HCT116 (cell line): ENCODE measurements at places on chromosomes 3 and 15. TPM values are rescaled to one million over a fixed set of nuclear protein-coding genes. Genes with fewer than 3 reads are reported as not detected.

DNA sequence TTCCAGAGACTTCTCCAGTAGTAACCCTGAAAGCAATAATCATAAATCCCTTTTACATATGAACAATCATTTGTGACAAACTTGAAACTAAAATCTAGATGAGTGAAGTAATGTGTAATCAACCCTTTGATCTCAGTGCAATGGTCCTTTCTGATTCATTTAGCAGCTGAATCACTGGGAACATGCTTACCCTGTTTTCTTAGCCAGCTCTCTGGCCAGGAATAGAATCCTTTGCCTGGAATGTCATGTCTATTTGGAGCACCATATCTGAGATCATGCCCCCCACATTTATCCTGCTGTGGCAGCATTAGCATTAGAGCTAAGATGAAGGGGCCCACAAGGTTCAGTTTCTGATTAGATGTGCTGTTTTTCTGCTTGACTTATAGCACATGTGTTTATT, 309.8 kb downstream of the OXSM start:
- DNase-seq: no peak

- DNase-seq: no peak
These were observed 163.2 kb downstream of the NSUN3 start for GRCh38 chr3:94226078-94226477.

GRCh38 chr15:29669823-29670222, 152.4 kb downstream of the TJP1 start:
- DNase-seq: no peak

GRCh38 chr15:40110866-40111550, 2.3 kb upstream of the BMF start:
- no peak for DNase-seq

- no peak for DNase-seq
These were observed 317.5 kb upstream of the IGF1R start for GRCh38 chr15:98330692-98331435.

Gene PDE8A
- 37.8 TPM for total RNA-seq

Gene AP3B2
- 0.07 TPM for total RNA-seq

GRCh38 chr3:149296972-149297371, 36.5 kb downstream of the TM4SF18 start:
- no peak for DNase-seq

Gene LMAN1L
- 0.17 TPM for total RNA-seq

Gene CHST14
- 12.7 TPM for total RNA-seq

DNA sequence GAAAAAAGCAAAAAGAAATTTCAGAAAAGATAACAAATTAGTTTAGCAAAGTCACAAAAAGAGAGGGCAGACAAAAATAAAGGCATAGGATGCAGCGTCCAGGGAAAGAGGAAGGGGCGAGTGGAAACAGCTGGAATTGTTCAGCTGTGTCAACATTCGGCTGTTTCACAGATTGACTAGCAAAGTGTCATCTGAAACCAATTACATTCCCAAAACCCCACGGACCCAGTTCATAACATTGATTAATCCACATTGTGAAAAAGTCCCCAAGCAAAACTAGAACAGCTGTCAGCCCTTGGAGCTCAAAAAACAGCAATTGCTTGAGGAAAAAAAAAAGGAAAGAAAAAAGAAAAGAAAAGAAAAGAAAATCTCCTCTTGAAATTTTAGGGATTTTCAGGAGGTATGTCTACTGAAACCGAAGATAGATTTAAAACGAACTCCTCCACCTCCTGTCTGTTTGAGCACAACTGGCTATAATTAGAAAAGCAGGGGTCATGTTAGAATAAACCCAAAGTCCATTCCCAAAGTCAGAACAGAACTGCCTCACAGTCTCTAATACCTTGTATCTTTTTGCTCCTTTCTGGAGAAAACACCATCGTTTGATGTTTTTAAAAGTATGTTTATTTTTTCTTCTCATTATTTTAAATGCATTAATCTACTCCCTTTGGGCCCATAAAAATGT, 159.6 kb downstream of the RORA start:
- no peak for DNase-seq

Gene MYZAP
- 5.8 TPM for total RNA-seq

GRCh38 chr3:58556761-58557221, 19.8 kb upstream of the ACOX2 start:
- no peak for DNase-seq

GRCh38 chr3:2098398-2099027, at the start of gene CNTN4:
TSS of gene CNTN4 (plus strand) at chr3:2098866.
- DNase-seq: no peak

Gene ZNF592
- 26.4 TPM for total RNA-seq

GRCh38 chr15:90047956-90048575, 46.9 kb downstream of the ZNF710 start:
- no peak for DNase-seq

GRCh38 chr15:68385240-68385561, 46.8 kb downstream of the ITGA11 start:
- DNase-seq: no peak

DNA sequence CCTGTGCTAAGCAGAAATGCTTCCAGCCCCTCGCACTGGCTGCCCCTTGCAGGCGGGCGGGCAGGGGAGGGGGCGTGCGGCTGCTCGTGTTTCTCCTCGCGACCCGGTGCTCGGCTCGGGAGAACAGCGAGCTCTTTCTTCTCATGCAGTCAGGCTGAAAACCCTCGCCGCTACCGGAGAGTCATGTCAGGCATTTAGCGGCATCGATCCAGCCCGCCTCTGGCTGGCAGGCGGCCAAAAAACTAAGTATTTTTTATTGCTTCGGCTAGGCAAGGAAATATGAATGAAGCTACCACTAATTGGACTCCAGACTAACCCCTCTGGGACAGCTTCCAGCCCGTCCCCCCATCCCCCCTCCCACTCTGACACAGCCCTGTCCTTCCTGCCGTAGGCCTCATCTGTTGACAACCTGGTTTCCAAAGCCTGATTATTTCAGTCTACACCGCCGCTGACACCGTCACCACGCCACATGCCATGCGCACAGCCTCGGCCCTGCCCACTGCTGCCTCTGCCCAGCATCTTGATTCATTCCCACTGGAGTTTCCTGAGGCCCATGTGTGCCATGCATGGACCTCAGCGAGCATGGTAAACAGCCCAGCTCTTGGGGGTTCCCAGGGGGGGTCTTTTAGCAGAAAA, 35.3 kb downstream of the TLE3 start:
- no peak for DNase-seq

DNA sequence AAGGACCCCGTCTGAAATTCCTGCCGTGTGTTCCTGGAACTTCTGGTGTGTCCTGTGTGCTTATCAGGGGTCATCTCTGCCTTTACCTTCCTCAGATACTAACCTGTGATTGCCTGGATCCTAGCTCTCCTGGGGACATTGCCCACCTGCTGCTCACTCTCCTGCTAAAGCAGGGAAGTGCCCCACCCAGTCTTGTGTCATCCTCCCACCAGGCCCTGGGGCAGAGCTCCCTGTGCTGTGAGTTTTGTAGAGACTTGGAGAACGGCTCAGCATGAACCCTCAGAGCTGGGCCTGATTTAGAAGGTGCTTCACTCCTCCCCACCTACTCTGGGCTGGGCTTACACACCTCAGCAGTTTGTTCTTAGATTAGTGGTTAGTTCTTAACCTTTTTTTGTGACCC, 3.8 kb upstream of the TMEM44 start:
- DNase-seq: no peak

- DNase-seq: no peak
These were observed 1.1 kb upstream of the WWTR1 start for GRCh38 chr3:149658744-149659497.

Gene GOLGA6L4
- 3.2 TPM for total RNA-seq

GRCh38 chr3:24829011-24829581, 334.4 kb upstream of the THRB start:
- DNase-seq: no peak

DNA sequence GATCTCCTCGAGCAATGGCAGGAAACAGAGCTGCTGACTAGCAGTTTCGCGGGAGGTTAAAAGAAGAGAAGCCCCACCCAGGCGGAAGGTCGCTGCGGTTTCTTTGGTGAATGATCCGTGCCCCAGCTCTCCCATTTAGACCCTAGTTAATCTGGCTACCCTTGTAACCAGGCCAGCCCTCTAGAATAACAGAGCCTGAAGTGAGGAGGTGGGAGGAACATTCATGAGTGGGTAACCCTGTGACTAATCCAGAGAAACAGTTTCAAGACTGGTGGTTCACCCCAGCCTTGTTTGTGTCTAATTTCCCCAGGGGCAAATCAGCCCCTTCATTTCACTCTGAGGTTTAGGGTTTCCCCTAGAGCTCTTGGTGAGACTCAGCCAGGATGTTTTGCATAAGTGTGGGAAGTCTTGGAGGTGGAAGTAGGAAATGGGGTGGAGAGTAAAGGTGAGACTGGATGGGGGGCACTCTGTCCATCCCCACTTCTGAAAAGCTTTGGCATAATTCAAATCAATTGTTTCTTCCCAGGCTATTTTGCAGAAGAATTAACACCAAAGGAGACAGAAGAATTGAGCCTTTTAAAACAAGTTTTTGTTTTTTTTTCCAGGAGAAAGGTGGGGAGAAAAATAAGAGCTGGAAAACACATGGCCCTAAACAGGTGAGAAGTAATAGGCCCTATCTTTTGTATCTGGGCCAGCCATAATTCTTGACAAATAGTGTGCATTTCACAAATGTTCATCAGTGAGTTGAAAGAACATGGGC, 303.1 kb downstream of the RPLP1 start:
- DNase-seq: no peak

- DNase-seq: no peak
These were observed 29.5 kb upstream of the ETV5 start for GRCh38 chr3:186138272-186138981.

Gene CD200R1
- not detected for total RNA-seq

- DNase-seq: no peak
These were observed 22.7 kb downstream of the ST6GAL1 start for GRCh38 chr3:186953011-186953487.

GRCh38 chr15:45690581-45691260, 55.9 kb downstream of the SQOR start:
- DNase-seq: no peak

DNA sequence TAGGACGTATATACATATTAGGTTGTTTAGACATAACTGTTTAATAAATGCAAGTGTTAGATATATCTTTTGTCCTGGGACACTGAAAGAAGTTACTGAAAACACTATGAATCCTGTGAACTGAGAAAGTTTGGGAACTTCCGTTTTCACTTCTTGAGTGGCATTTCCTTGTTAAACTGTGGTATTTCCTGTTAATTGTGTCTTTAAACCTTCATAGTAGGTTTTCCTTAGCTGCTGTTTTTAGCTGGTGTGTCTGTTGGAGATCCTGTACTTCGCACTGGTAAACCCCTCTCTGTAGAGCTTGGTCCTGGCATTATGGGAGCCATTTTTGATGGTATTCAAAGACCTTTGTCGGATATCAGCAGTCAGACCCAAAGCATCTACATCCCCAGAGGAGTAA, 37.1 kb downstream of the ATP6V1A start:
- no peak for DNase-seq

- DNase-seq: no peak
These were observed 231.2 kb downstream of the NEK10 start for GRCh38 chr3:27138005-27138404.

Gene SPTBN5
- 0.96 TPM for total RNA-seq

Gene PPP2R3A
- 6.1 TPM for total RNA-seq

DNA sequence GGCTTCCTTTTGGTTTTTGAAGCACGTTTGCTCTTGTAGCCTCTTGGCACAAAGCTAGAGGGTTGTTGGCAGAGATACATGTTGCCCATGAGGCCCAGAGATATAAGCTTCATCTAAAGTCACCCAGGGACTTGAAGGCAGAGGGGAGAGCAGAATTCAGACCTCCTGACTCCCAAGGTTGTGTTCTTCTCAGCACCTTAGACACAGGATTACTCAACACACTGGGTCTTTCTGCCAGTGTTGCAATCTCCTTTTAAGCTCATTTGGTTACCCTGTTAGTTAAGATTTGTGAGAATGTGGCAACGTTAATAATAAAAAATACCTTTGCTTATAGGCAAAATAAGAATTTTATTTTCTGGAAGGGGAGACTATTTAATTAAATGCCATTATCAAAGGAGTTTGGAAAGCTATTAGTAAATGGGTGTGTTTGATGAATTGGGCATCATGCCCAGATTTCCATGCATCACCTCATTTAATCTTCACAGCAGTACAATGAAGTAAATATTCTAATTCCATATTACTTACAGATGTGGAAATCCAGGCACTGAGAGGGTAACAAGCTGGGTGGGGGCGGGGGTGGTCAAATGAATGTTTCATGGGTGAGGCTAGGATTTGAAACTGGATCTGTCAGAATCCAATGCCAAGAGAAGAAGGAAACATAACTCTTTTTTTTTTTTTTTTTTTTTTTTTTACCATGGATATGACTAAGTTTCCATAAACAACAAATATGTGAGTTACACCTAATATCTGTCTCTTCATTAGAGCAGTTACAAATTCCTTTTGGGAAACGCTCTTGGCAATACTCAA, 183.3 kb downstream of the NR1D2 start:
- DNase-seq: peak; percentile 8

Gene UROC1
- not detected for total RNA-seq

Gene OR5H1
- total RNA-seq: not detected

Gene CYFIP1
- total RNA-seq: 143 TPM

DNA sequence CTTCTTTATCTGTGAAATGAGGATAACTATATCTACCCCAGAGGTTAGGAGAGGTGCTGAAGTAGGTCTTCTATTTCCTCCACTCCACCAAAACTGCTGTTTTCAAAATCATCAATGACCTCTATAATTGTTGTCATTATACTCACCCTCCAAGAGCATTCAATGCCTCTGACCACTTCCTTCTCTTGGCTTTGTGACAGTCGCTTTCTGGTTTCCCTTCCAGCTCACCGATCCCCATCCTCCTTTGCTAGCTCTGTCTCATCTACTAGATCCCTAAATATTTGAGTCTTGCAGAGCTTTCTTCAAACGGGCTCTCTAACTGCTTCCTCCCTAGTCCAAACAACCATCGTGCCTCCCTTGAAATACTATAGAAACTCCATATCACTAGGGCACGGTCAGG, 153.5 kb downstream of the RPLP1 start:
- no peak for DNase-seq

Gene ARPIN
- total RNA-seq: 8.8 TPM

GRCh38 chr3:162132981-162133380, 636.4 kb downstream of the OTOL1 start:
- no peak for DNase-seq

DNA sequence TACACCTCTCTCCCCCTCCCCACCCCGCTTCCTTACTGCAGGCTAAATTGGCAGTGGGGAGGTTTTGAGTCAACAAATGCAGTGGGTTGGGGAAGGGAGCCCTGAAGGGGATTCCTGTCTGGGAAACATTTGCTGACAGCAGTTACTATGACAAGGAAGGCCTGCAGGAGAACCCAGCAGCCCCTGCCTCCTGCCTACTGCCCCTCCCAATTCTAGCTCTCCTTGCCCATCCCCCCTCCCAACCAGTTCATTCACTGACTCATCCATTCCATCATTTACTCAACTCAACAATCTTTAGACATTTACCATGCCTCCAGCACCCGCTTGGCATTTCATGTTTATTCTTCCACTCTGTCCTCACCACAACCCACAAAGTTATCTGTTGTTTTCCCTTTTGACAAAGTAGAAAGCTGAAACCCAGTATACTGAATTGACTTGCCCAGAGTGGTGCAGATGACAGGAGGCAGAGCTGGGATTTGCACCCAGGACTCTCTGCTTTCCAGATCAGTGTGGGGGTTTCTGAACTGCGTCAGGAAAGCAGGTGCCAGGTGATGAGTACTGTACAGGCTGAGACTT, 75.0 kb downstream of the MAGEF1 start:
- DNase-seq: no peak

Gene NOX5
- total RNA-seq: 0.91 TPM
